Activated T-cell treated with anti-CD3 and anti-CD28 coated beads, Interleukin-2, amount 50 U/mL, for 1 hour (primary cell): ENCODE measurements at places on chromosomes 11 and 22.

DNA sequence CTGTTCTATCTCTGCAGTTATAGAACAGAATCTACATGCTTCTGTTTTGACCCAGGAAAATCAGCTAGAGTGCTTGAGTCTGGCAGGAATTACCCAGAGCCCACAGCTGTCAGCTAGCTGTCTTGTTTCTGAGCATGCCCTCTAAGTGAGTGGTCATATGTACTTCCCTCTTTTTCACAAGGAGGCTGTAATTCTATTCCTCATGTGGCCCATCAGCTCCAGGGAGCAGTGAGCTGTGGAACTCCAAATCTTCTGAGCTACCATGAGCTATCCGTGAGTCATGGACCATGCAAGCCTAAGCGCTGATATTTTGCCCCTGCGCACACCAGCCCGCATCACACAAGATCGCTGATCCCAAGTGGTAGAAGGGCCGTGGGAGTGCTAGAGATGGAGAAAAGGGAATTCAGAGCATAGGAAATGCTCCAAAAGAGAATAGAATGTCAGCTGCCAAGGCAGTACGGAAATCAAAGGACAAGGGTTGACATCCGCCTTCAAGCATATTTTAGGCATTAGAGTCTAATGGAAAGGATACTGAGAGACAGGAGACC is 5.4 kb downstream of the FJX1 start:
- DNase-seq, result no peak

- DNase-seq, result no peak
Observed at GRCh38 chr11:1863352-1864216, 10.7 kb downstream of the LSP1 start.

DNA sequence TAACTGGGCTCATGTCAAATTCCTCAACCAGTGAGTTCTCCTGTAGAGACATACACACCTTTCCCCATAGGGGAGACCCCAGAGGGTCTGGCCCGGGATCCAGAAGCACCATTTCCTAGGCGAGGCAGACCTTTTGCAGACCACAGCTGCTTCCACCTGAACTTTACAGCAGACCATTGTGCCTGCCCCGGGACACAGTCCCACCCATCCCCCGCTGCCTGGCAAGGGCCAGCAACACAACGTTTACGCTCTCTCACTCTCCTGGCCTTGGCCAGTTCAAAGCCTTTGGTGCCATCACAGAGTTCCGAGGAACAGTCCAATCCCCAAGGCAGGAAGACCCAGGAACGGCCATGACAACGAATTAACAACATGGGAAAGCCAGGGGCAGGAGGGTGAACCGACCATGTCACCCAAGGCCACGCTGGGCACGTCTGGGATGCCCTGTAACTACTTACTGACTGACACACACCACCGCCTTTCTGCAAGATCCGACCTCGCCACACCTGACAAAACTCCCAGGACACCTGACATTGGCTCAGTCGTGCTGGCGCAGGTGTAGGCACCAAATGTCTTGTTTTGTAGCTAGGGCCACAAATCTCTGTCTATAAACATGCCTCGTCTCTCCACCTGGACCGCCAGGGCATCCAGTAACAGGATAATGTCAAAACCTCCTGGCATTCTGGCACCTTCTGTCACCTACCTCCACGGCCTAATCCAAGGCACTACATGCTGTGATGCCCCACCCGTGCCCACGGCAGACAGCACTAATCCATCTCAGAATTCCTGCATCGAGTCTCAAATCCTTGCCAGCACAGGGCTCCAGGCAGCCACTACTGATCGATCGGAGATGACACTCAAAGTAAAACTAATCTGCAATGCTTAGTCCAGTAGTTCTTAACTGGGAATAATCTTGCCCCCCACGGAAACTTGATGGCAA is 51.3 kb downstream of the MYH9 start:
- no peak for DNase-seq

- no peak for DNase-seq
Observed at GRCh38 chr11:37390576-37391083, 792.6 kb upstream of the RAG2 start.

DNA sequence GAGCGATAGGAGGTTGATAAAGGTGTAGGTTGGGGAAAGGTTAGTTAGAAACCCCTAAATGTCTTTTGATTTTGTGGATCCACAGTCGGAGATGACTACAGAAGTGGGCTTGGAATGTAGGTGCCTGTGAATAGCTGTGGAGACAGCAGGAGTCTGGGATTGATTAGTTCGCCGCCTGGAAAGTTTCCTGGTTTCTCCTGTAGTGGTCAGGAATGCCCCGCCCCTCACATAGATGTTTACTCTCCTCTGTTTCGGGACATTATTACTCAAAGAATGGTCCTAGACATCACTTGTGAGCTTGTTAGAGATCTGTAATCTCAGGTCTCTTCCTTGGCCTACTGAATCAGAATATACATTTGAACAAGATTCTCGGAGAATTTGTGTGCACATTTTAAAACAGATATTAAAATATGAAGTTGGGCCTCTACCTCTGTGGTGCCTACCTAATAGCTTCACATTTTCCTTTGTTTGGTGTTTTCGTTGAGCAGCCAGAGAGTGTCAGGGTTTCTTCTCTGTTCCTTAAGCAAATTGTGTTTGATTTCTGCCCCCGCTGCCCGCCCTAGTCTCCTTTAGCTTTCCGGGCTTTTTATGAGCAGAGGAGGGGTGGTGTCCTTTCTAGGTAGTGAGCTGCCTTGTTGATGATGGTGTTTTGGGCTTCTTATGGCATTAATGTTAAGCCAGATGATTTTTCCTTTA is 89.4 kb downstream of the PPP6R3 start:
- no peak for DNase-seq

GRCh38 chr22:41290262-41291221 is 4.6 kb upstream of the RANGAP1 start:
- DNase-seq, result no peak

GRCh38 chr11:65912845-65913244 is 6.0 kb downstream of the C11orf68 start:
- no peak for DNase-seq

DNA sequence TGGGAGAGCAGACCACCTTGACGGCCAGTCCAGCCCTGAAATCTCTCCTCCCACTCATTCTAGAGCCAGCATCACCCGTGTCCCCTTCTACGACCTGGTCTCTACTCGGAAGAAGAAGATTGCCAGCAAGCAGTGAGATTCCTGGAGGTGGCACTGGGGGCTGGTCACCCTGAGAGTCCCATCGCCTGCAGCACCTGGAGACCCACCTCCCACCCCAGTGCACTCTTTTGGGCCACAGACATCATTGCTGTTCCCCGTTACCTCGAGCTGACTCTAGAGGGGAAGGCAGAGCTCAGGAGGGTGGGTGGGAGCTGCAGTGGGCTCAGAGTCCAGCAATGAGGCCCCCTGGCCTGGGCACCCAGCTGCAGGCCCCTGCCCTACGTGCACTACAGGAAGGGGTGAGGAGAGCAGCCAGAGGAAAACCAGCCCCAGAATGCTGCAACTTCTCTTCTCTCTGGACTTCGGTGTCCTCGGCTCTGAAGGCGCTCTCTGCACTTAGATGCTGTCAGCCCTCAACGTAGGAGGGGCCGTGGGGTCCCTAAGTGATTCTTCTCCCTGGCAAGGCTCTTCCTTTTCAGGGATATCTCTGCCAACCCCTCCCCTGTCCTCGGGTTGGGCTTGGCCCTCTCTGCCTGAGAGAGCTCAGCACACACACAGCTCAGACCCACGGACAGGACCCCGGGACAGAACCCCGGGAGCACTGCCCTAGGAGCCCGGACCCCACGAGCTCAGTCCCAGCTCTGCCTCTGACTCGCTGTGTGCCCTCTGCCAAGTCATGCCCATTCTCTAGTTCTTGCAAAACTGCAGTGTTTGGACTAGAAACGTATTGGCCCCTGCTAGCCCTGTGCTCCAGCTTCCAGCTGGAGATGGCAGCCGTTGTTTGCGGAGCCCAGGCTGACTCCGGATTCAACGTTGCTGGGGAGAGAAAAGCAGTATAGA is 31.3 kb downstream of the CYTH4 start:
- DNase-seq, result no peak

- DNase-seq, result no peak
Observed at GRCh38 chr11:16059332-16059731, 297.0 kb downstream of the SOX6 start.

GRCh38 chr11:118223570-118223969 is 1.2 kb downstream of the JAML start:
- DNase-seq, result no peak

DNA sequence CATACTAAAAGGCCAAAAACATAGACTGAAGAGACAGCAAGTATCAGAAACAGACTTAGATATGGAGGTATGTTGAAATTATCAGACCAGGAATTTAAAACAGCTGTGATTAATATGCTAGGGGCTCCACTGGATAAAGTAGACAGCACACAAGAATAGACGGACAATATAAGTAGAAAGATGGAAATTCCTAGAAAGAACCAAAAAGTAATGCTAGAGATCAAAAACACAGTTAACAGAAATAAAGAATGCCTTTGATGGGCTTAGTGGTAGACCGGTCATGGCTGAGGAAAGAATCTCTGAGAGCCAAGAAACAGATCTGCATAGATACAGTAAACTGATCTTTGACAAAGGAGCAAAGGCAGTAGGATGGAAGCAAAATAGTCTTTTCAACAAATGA is 250.2 kb downstream of the SWAP70 start:
- no peak for DNase-seq

GRCh38 chr11:2467695-2468055 is 22.9 kb downstream of the KCNQ1 start:
- no peak for DNase-seq

DNA sequence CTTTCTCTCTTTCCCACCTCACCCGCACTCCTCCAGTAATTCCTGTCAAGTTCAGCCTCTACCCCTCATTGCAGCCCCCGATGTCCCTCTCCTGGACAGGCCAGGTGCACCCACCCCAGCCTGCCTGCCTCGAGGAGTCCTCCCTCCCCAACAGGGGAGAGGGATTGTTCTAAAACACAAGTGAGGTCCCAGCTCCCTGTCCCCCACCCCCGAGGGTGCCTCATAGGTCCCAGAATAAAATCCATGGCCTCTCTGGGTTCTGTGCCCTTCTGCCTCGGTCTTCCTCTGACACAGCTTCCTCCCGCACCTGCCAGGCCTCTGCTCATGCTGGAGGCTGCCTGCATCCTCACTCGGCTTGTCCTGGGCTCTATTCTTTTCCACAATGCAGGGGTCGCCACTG is 720.1 kb downstream of the BRD1 start:
- DNase-seq, result no peak

- no peak for DNase-seq
Observed at GRCh38 chr11:100961633-100962032, 168.0 kb downstream of the PGR start.

- DNase-seq, result no peak
Observed at GRCh38 chr11:36407356-36407755, 102.7 kb downstream of the TRAF6 start.

- no peak for DNase-seq
Observed at GRCh38 chr11:14029971-14030920, 67.7 kb downstream of the SPON1 start.

DNA sequence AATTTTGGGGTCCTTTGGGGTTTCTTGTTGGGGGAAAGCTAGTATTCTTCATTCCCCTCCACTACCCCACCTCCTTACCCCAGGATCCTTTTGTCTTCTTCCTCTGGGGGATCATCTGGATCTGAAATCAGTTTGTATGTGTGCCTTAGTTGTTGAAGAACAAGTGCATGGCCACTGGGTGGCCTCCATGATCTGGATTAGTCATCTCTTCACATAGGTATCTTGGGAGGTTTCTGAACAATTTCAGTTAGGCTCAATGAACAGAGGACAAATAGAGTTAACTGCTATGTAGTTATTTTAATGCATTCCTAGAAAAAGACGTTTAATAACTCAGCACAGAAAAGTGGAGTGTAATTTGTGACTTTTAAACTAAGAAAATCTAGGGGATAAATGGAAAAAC is 7.1 kb upstream of the VWA5A start:
- DNase-seq, result no peak
